ENCODE measurements at places on chromosomes 12 and 14.
A peak's percentile ranks its signal among the peaks of the same experiment; 100 is the strongest.

DNA sequence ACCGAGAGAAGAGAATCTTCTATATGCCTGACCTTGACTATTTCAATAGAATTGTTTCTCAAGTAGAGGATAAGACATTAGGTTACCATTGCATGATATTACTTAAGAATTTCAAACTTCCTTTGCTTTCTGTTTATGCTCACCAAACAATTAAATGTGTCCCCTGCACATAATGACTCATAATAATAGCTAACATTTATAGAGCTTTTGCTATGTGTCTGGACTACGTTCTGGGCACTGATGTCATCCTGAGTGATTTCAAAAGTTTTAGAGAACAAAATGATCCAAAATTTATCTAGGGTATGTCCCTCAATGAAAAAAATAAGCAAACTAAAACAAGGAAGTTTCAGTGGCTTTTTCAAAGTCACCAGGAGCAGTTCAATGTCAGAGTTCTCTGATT, 38.8 kb downstream of the SLC15A5 start:
- peak; percentile 1 for DNase-seq

GRCh38 chr12:107536613-107537012, 149.0 kb upstream of the PWP1 start:
- no peak for DNase-seq

- peak; percentile 62 for DNase-seq
These were observed 148.9 kb downstream of the CHST11 start for GRCh38 chr12:104605685-104606084.

GRCh38 chr12:58140395-58140794, 199.0 kb downstream of the ATP23 start:
- DNase-seq = no peak

DNA sequence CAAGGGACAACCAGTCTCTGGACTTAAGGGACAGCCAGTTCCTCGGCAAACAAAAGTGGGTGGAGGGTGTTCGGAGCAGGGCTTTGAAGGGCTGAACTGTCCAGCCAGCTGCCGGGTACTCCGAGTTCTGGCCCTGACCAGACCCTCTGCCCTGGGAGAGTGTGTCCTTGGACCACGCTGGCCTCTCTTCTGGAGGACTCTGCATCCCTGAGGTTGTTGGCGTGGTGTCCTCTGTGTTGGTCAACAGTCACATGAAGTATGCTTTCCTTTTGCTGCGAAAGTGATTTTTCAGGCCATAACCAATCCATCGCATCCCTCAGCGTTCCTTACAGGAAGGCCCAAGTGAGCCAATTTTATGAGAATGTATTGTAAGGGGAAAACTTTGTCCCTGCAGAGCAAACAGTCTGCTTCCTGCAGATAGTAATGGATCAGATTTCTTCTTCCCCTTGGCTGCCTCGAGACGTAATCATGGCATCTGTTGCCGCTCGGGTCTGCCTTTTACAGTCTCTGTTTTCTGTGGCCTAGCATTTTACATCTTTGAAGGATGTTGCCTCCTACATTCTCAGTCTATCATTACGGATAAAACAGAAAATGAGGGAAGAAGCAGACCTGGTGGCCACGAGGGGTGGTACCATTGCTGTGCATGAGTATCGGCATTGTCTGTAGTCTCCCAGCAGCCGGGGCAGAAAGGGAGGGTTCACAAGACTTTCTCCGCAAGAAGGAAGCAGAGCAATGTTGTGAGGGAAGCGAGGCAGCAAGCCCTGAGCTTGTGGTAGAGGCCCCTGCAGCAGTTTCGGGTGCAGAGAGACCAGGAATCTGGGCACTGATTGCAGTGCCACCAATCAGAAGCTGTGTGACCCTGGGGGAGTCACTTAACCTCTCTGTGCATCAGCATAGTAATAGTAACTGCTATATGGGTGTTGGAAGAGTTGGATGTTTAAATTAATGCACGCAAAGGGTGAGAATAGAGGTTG, 47.4 kb downstream of the SMIM41 start:
- DNase-seq = peak; percentile 20

DNA sequence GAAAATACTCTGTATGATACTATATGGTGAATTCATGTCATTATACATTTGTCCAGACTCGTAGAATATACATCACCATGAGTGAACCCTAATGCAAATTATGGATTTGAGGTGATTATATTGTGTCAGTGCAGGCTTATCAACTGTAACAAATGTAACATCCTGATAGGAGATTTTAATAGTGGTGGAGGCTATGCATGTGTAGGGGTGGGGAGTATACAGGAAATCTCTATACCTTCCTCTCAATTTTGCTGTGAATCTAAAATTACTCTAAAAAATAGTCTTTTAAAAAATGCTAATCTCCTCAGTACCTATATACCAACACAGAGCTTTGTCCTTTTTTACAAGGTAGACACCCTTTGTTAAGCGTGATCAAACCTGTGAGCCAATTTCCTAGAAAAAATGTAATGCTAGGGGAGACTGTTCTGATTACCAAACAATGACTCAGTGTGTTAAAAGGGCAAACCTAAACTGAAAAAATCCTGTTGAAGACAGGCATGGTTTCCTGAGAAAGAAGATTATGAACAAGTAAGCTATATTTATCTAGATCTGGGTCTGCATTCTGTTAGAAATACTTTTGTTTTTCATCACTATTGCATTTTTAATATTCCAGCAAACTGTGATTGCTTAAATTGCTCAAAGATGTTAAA, 170.9 kb downstream of the DUSP6 start:
- peak; percentile 92 for DNase-seq

GRCh38 chr12:29146196-29146595, 2.9 kb upstream of the FAR2 start:
- no peak for DNase-seq

GRCh38 chr12:13230500-13230899, 34.0 kb downstream of the EMP1 start:
- DNase-seq = no peak

DNA sequence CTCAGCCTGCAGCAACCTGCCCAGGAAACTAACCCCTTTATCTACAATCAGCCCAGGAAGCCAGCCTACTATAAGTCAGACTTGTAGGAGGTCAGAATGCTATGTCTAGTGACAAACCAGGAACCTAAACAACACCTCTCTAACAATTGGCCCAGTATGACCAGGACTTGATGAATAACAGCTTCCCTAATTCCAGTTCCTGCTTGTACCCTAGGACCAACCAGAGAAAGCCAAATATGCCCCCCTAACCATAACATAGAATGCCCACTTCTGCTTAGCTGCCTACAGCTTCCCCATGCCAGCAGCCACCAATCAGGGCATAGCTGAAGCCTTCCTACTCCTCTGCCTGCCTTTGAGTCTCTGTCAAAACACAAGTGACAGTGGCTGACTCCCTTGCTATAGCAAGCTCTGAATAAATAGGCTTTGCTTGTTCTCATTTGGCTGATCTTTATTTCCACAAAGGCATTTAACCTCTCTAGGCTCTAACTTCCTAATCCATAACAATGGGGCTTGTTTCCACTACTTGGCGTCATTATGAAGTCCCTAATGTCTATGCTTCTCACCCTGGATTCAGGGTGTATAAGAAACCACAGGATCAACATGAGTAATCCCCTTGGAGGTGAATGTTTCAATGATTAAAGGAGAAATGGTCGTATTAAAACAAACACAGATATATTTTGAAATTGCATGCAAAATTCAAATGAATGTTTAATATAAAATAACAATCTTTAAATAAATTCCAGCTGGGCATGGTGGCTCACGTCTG, 220.2 kb downstream of the ANO6 start:
- peak; percentile 10 for DNase-seq

DNA sequence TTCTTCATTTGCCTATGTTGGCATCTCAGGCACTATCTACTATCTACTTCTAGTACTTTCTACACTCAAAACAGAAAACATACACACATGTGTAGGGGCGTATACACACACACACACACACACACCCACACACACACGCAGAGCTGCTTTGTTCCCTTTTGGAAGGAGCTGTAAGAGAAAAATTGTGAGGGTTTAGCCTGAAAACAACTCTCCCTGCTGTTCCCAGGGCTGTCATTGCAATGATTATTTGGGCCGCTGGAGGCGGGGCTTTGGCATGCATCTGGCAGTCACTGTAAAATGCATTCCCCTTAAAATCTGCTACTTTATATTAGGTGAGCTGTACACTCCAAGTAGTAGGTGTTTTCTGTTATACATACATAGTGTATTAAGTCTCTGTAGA, 29.1 kb upstream of the SLC38A2 start:
- peak; percentile 65 for DNase-seq

DNA sequence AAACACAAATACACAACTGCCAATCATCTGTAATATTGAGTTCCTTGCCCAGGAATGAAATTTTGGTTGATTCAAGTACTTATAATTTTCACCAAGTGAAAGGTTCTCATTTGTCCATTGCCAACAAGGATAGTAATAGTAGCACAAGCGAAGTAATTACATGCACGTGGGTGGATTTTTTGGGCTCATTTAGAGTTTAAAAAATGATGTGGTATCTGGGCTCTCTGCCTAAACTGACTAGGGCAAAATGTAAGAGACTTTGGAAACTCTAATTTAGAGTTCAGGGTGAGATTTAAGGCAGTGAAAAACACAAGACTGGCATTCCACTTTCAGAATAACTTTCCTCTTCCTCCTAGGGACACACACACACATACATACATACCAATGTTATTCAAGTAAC, 111.7 kb downstream of the MYRFL start:
- no peak for DNase-seq

DNA sequence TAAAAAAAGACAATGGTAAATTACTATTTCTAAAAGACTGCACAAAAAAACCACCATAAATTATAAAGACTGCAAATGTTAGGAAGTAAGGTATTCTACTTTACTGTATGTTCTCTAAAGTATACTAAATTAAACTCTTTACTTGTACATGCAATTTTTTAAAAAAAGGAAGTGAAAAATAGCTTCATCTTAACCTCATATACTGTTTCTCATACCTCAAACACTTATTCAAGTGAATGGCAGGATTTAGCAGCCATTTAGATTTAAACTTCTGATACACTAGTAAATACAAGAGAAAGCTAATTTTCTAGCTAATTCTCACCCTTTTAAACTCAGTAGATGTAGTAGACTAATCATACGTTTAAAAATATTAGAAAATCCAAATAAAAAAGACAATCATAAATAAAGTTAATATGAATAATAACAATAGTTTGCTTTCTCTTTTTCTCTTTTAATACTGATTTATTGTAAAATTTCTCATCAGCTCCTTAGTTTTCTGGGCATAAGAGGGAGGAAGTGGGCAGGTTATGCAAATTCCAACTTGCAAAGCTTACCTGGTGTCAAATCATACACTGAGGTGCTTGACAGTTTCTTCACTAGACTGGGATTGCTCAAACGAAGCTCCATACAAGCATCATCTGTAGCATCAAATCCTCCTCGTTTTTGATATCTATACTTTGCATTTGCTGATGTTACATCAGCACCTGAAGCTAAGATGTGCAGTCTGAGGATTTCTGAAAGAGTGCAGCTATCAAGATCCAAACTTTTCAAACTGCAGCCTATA, 71.0 kb upstream of the CFL2 start:
- DNase-seq = no peak

DNA sequence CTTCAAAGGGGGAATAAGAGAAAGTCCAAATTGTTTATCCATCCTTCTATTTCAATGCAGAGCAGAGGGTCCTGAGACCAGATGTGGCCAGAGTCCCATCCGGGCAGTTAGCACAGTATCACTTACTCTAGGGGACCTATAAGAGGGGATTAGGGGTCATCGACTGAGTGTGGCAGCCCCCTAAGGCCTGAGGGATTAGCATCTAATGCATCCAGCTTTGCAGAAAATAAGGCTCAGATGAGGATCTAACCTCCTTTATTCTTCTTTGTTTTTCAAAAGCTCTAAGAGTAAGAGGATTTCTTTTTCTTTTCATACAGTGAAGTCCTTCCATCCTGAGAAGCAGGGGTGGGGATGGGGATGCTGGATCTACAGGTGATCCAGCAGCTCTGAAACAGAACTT, 43.5 kb downstream of the NEUROD4 start:
- DNase-seq = no peak

DNA sequence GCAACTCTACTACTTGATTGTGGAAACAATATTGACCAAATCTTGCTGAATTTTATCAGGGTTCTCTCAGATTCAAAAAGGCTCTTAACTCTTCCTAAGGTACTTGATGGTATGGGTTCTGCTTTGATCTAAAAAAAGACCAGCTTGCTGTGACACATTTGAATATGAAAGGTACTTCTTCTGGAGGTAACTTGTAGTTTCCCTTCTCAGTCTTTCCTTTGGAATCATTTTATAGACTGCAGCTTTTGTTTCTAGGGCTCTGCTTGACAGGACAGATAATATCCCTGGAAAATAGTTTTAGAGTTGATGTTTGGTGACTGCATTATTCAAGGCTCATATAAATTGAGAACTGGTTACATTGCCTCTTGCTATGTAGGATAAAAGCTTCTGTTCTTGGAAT, 251.9 kb downstream of the FUT8 start:
- no peak for DNase-seq

DNA sequence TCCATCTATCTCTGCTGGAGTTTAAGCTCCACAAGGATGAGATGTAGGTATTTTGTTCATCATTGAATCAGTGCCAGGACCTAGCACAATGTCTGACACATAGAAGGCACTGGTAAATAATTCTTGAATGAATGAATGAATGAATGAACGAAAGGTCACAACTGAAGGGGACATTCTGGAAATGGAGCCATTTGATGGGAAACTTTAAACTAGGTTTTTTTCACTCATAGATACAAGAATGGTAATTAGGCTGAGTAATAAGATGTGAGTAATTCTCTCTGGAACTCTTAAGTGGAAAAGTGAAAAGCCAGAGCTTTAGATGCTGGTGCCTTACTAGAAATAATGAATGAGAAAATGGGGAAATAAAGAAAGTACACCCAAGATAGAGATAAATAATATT, 44.3 kb downstream of the SCN8A start:
- DNase-seq = no peak

GRCh38 chr12:109877504-109878246, 2.7 kb downstream of the GLTP start:
- no peak for DNase-seq

Measured in iris pigment epithelial cell (primary cell).